ENCODE measurements at places on chromosomes 1 and 21.

DNA sequence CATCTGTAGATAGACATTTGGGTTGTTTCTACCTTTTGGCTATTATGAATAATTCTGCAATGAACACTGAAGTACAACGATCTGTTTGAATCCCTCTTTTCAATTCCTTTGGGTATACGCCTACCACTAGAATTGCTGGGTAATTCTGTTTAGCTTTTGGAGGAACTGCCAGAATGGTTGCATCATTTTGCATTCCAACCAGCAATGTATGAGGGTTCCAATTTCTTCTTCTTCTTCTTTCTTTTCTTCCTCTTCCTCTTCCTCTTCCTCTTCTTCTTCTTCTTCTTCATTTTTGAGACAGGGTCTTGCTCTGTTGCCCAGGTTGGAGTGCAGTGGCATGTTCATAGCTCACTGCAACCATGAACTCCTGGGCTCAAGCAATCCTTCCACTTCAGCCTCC, 13.8 kb upstream of the THEM5 start:
- DNase-seq, result no peak

- DNase-seq, result no peak
These were observed 30.5 kb downstream of the KRTAP10-1 start for GRCh38 chr21:44509539-44509938.

- DNase-seq, result peak; percentile 79
These were observed 409 bp upstream of the HOOK1 start for GRCh38 chr1:59814180-59814900.

DNA sequence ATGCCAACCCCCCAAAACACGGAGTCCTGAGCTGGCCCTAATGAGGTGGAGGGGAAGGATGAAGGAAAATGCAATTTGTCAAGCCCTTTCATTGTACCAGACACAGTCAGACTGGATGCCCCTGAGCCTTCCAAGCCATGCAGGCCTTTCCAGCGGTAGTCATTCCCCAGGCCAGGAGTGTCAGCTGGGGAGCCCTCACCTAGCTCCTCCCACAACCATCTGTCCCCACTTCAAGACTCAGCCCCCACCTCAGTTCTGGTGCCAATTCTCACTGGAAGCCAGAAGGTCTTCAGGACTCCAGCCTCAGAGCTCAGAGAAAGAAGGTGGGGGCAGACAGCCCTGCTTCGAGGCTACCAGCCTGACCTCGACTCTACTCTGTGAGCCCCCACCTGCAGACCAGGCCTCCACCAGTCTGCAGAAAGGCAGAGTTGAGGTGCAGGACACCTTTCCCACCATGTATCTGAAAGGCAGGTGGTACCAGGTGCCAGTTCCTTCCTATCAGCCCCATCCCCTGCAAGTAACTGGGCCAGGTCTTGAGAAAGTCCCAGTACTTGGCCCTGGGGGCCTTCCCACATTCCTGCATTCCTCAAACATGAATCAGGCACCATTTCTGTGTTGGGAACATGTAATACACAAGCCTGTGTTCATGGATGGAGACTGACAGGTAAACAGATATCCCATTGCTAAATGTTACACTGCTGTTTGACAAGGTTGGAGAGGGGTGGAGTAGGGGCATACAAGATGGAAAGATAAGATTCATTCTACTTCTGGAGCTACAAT, 180.6 kb upstream of the EDN2 start:
- no peak for DNase-seq

DNA sequence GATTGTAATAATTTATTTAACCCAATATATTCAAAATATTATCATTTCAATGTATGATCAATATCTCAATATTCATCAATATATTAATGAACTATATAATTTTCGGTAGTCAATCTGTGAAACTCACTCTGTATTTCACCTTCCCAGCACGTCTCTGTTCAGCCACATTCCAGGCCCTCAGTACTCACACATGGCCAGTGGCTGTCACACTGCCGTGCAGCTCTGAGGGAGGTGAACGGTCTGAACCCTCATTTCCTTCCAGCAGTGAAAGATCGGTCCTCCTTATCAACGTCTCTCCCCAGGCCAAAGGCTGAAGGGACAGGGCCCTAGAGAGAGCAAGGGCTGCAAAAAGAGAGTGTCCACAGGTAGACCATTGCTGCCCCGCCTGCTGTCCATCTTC, 39.5 kb upstream of the ZNF124 start:
- DNase-seq, result no peak

DNA sequence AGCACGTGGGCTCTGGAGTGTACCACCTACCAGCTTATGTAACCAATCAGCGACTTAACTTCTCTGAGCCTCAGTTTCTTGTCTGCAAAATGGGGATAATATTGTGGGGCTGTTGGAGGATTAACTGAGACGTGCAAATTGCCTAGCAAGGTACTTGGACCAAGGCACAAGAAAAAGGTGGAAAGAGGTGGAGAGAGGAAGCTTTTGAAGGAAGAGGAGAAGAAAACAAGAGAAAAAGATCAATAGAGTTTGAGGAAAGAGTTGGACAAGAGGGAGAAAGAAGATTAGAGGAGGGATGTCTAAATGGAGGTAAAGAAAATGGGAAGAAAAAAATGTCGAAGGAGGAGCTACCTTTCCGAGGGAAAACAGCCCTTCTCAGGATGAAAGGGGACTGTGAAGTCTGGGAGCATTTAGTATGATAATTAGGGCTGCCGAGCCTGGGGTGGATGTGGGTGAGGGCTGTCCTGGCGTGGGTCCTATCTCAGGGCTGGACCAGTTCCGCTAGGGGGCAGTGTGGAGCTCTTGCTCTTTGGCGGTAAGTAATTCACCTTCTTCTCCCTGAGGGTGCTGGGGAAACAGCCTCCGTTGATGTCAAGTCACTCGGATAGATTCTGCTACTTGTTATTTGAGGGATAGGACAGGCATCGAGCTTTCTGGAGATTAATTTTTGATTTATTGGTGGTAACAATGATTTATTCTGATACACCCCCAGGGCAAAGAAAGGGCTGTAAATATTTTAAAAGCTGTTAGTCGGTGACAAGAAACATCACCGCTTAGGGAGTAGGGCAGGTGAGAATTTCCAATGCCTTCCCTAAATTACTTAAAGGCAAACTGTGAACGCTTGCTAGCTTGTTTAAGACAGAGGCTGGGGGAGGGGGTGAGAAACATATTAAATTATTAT, 79.0 kb upstream of the NFASC start:
- peak; percentile 64 for DNase-seq

All from T-helper 1 cell (primary cell).